MV-4-11 (cell line): ENCODE measurements at places on chromosomes 3 and 15.
A peak's percentile ranks its signal among the peaks of the same experiment; 100 is the strongest.

DNA sequence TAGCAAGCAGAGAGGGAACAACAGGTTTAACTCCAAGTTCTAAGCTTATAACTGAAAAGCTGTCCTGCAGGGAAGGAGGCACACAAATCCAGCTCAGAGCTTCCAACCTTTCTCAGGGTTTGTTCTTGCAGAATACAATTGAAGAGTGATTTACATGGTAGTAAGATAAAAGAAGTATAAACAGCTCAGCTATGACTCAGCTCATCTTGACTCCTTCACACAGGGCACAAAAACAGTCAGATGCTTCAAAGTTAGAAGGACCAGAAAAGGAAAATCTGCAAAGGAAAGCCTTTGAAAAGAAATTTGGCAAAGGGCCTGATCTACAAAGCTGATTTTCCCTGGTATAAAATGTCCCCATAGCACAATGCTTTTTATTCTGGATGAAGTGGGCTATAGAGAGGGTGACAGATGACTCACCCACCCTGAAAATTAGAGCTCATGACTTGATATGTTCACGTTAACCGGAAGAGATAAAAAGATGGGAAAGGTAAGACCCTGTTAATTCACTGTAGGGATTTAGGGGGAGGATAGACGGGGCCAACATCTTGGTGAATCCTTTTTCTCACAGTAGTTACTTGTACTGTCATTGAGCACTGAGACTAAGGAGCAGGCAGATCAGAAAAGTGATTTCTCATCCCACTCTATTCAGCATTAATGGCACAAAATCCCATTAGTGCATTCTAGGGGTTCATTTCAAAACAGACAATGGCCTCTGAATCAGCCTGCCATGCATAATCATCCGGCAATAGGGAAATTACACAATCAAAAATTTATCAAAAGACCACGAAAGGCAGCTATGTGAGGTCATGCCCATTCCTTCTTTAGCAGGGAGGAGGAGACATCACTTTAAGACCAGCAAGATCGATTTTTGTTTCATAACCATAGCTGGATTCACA lies 143.5 kb downstream of the GAP43 start:
- DNase-seq: no peak

DNA sequence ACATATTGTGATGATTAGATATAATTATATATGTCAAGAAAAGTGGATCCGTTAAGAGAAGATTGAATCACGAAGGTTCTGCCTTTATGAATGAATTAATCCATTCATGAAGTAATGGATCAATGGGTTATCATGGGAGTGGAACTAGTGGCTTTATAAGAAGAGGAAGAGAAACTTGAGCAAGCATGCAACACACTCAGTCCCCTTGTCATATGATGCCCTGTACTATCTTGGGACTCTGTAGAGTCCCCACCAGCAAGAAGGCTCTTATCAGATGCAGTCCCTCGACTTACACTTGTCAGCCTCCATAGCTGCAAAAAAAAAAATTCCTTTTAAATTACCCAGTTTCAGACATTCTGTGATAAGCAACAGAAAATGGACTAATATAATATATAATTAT lies 301.9 kb downstream of the RAP2B start:
- peak; percentile 85 for DNase-seq

DNA sequence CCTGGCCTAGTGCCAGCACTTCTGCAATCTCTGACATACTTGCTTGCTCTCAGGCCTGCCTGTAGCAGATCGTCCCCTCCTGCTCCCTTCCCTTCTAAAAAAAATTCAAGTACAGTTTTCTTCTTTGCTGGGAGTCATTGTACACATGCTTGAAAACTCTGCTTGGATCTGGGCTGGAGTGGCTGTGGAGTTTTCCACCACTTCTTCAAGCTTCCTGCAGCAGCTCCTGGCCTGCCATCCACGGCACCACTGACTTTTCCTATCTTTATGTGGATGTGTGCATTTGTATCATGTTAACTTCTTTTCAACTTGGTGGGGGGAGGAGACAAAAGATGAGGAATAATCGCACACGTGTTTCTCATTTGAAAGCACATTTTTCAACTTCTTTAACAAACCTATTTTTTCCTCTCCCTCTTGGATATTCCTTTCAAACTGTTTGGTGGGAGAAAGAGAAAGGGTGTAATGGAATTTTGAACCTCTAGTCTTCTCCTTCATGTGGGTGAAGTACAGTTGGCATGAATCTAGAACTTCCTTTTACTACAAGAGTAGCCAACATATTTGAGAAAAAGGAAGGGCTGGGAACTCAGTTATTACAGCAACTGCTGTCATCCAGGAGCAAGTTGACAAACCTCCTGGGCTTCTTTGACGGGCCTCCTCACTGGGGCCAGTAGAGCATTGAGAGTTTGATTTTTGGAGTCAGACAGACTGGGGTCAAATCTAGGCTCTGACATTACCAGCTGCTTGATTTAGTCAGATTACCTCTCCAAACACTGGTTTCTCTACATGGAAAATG lies 61.2 kb upstream of the LRTM1 start:
- DNase-seq: peak; percentile 32

DNA sequence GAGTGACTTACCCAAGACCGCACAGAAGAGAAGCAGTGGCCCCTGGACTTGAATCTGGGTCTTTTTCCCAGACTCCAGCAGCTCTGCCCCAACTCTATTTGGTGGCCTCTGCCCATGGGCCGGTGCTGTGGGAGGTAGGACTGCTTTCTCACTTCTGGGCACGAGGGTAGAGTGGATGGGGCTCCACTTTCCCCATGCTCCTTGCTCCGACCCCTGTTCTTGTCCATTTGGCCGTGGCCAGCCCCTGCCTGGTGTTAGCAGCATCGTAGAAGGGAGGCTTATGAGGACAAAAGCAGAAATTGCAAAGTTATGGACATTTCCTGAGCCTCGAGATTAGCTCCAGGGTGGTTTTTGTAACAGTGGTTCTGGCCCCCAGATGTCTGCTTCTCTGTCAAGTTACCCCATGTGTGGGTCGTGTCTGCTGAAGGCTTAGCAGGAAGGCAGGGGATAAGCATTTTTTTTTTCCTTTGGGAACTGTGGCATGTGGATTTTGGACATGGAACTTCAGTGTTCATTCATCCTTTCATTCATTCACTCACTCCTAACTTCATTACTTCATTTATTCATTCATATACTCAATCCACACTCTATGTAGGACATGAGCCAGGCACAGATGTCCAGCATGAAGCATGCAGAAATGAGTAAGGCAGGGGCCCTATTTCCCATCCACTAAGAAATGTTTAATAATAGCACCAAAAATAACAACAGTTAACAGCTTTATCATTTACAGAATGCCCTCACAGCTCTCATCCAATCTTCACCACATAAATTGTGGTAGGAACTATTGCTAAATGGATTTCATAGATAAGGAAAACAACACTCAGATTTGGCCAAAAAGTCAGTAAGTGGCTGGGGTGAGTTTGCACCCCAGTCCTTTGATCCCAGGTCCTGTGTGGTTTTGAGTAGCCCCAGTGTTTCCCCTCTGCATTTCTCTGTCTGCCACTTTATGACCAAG lies 180.5 kb downstream of the OPA1 start:
- DNase-seq: no peak

DNA sequence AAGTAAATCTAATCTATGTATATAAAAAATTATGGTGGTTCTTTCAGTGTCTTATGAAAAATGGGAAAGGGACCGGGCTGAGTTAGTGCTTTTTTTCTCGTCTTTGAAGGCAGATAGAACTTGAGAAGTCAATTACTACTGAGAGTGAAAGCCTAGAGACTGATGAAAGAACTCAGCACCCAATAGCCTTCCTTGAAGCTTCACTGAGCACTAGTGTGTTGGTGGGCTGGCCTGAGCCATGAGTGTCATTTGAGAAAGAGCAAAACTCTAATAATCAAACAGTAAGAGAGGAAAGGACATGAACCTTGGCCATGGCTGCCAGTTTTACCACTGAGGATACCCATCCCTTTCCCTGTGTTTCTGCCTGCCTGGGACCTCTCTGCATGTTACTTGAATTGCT lies 428.3 kb upstream of the RASGRP1 start:
- no peak for DNase-seq

- DNase-seq: peak; percentile 67
Measured at GRCh38 chr3:58868097-58868779, 181.6 kb downstream of the CFAP20DC start.

- DNase-seq: no peak
Measured at GRCh38 chr3:48301800-48302166, 31.7 kb downstream of the SPINK8 start.

DNA sequence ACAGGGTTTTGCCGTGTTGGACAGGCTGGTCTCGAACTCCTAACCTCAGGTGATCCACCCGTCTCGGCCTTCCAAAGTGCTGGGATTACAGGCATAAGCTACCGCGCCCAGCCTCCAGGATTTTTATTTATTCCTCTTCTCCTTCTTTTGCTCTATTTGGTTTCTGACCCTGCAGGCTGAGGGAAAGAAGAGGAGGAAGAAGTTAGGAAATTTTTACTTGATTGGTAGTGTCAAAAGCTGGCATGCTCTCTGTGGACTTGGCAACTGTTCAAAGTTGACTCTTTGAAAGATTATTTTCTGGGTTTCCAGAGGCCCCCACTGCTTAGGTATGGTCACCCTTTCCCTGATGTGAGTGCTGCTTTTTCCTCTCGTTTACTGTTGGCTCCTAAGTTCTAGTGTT lies 372.2 kb downstream of the DIPK2A start:
- DNase-seq: no peak
